Stimulated activated CD8-positive, alpha-beta memory T cell treated with anti-CD3 and anti-CD28 coated beads, Interleukin-4, amount 100 ng/mL, for 1 hour (primary cell): ENCODE measurements at places on chromosomes 3 and 15.

DNA sequence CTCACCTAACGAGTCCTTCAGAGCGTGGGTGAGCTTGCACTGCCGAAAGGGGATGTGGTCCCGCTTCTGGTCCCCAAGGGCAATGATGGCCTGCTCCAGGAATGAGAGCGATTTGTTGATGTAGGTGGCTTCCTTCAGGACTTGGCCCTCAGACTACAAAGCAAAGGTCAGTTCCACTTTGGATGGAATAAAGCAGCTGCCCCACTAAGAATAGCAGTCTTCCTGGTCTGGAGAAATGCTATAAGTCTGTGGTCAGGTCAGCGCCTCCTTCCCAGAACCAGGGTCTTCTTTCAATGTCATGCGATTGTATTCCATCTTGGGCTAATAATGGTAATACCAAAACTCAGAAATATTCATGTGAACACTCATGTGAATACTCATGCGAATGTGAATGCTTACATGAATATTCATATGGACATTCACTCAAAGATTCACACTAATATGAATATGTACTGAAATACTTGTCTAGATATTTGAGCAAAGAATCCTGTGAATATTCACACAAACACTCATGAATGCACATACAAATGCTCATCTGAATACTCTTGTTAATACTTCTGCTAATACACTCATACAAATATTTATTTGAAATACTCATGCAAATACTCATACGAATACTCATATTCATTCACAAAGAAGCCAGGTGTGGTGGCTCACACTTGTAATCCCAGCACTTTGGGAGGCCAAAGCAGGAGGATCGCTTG is 16.7 kb downstream of the KIF9 start:
- no peak for DNase-seq

DNA sequence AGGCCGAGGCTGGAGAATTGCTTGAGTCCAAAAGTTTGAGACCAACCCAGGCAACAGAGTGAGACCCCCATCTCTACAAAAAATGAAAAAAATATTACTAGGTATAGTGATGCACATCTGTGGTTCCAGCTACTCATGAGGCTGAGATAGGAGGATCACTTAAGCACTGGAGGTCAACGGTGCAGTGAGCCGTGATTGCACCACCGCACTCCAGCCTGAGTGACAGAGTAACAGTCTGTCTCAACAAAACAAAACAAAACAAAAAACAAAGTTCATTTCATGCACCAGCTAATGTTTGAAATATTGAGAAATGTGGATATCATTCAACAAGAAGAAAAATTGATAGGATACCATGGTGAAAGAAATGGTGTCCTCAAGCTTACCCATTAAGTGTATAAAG is 450.5 kb upstream of the TPRG1 start:
- DNase-seq, result no peak

- no peak for DNase-seq
These were observed 510.8 kb downstream of the PLOD2 start for GRCh38 chr3:145650170-145650569.

DNA sequence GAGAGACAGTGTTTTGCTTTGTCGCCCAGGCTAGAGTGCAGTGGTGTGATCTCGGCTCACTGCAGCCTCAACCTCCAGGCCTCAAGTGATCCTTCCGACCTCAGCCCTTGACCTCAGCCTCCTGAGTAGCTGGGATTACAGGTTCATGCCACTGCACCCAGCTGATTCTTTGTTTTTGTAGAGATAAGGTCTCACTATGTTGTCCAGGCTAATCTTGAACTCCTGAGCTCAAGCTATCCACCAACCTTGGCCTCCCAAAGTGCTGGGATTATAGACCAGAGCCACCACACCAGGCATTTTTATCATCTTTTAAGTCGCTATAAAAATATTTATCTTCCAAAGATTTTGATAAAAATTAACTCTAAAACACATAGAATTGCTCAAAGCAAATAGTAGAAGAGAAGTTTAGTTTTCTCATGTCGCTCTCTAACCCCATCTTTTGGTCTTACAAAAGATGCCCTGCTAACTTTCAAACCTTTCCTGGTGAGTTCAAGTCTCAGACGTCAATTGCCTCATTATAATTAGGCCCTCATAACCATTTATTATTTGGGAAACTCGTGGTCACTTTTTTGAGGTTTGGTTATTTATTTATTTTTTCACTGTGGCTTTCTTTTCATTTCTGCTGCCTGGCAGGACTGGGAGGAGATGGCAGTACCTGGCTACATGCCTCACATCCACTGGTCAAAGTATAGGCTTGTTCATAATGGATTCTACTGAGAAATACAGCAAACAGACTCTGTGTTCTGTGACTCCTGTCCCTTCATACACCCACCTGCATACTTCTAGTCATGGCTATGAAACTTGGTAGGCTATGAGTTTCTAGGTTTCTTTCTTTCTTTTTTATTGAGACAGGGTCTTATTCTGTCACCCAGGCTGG is 48.3 kb upstream of the DPPA4 start:
- no peak for DNase-seq

- no peak for DNase-seq
These were observed 7.2 kb upstream of the OTOL1 start for GRCh38 chr3:161489395-161489794.

GRCh38 chr3:189745622-189746021 is 114.4 kb downstream of the TP63 start:
- no peak for DNase-seq

DNA sequence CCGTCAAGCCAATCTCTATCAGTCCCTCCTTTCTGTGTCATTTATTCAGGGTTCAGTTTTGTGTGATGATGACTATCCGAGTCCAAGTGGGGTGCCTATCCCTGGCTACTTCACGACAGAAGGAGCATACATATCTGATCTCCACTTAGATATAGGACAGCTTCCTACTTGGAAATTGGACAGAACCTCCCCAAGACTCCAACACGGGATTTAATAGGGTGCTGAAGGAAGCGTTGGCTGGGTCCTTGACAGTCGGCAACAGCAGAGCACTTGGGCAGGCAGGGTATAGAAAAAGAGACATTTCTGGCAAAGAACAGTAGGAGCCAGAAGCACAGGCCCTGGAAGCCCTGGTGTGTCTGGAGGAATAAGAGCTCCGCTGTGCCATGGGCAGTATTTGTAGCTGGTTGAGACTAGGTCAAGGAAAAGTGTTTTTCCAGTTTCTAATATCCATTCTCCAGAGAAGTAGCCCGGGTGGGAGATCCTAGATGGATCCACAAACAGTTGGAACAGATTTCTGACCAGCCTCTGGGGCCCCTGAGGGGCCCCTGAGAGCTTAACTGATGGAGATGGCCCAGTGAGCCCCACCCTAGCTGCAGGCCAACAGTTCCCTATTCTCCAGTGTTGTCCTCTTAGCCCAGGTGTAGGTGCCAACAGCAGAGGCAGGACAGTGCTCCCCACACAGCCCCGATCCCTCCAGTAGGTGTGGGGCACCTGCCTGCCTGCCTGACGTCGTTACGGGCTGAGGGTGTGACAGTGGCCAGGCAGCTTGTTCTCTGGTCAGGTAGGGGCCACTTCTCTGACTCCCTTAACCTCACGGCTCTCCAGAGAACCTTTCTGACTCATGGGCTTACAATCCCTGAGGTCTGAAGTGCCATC is 130.8 kb downstream of the CHCHD6 start:
- DNase-seq, result no peak

- DNase-seq, result no peak
These were observed 222.4 kb downstream of the CD47 start for GRCh38 chr3:107868449-107868848.

GRCh38 chr3:105802118-105802706 is 66.6 kb downstream of the CBLB start:
- DNase-seq, result no peak

DNA sequence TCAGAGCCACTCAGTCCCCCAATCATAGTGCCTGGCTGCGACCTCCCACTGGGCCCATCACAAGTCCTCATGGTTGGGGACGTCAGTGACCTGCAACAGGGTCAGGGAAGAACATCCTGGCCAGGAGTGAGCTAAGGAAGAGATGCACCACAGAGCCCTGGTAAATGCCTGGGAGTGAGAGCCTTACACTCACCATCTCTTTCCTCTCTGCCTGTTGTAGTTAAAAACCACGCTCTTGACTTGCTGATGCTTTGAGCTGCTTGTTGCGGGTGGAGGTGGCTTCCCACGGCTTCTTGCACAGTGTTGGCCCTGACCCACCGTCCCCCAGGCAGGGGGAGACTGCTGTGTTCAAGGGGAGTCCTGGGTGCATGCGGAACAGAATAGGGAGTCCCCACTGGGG is 91.1 kb upstream of the RGMA start:
- DNase-seq, result no peak

DNA sequence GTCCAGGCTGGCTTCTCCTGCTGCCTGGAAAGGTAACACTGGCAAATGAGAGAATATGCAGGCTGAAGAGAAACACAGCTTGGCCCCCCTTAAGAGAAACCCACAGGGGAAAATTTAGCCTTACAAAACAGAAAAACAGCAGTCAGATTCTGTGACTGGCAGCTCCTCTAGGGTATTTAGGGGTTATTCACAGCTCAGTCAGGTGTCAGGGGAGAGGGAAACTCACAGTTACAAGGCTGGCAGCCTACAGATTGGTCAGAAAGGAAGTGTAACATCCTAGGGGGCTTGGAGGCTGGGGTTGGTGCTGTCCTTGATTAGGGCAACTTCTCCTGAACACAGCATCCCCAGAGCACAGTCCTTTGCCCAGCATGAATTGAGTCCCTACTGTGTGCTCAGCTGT is 81.4 kb downstream of the SEMA5B start:
- DNase-seq, result no peak

GRCh38 chr3:150409125-150409511 is 1.0 kb downstream of the TSC22D2 start:
- DNase-seq, result no peak

GRCh38 chr3:174191380-174191779 is 667.8 kb upstream of the NAALADL2 start:
- DNase-seq, result no peak

DNA sequence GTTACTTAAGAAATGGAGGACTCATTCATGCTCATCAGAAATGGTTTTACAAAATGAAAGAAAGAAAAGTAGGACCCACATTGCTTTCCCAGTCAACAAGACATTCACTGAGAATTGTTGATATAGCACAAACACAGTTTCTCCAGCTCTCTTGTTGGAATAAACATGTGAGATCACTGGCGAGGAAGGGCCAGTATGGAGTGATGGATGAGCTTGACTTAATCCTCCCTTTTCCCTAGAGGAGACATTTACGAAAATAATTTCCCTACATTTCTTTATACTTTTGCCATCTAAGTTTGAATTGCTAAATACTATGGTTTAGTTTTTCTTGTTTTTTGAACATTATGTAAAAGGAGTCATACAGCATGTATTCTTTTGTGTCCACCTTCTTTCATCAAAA is 15.9 kb upstream of the UBE3A start:
- no peak for DNase-seq

- DNase-seq, result no peak
These were observed 58.0 kb upstream of the ATP2B2 start for GRCh38 chr3:10563396-10563795.

DNA sequence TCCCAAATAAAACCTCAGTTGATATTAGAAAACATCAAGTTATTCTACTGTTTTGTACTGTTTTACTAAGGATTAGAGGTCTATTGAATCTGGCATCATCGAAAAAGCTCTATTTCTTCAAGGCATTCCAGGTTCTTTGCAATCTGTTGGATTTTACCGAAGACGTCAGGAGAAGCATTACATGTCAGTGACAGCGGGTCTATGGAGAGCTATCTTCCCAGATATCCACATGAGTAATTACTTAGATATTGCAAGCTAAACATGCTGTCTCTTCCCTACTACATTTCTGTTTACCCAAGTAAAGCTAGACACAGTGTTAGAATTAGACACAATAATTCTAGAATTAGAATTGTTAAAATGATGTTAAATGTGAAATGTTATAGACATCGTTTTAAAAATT is 10.8 kb upstream of the GOLGA6L2 start:
- DNase-seq, result no peak
